ENCODE measurements at places on chromosomes 7 and 10.

DNA sequence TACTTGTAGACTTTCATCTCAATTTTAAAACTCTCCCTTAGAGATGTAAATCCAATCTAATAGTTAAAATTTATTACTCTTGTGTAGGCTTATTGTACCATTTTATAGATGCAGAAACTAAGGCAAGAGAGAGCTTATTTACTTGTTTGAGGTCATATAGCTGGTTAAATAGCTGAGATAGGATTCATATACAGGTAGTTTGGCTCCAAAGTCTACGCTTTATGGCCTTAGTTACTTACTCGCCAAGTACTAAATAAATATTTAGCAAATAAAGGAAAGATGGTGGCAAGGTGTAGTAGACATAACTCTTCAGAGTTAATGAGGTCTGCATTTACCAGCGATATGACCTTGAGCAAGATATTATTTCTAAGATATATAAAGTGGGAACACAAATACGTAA, 86.8 kb downstream of the HBP1 start:
- no peak for DNase-seq

- no peak for DNase-seq
These were observed 47.3 kb downstream of the ITGA8 start for GRCh38 chr10:15672469-15672868.

DNA sequence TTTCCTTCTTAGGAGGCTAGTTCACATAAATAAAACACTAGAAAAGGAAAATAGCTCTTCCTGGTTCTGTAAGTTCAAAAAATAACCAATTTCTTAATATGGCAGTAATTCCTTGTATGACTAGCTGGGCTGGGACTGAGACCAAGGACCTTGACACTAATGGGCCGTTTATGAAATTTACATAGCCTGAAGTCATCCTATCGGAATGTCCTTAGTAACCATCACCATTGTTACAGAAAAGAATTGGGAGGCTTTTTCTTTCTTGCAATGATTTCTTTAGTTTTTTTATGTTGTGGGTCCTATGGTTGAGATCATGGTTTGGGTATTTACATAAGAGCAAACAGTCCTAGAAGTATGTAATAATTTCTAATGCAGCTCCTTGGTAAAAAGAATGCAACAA, 87.1 kb upstream of the HDAC9 start:
- peak; percentile 95 for DNase-seq

DNA sequence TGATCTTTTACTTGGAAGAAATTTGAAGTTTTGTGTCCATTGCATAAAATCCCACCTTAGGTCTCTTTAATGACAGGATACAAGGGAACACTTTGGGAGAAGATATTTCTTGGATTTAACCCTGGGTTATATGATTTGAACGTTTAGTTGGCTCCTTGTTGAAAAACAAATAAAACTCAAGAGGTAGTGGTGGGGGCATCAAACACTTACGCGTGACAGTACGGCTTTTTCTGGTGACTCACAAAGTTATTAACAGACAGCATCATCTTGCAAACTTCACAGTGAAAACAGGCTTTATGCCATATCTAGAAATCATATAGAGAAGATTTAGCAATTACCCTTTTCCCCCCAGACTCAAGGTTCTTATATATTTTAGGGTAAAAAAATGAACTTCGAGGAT, 699 bp downstream of the NRAP start:
- no peak for DNase-seq

DNA sequence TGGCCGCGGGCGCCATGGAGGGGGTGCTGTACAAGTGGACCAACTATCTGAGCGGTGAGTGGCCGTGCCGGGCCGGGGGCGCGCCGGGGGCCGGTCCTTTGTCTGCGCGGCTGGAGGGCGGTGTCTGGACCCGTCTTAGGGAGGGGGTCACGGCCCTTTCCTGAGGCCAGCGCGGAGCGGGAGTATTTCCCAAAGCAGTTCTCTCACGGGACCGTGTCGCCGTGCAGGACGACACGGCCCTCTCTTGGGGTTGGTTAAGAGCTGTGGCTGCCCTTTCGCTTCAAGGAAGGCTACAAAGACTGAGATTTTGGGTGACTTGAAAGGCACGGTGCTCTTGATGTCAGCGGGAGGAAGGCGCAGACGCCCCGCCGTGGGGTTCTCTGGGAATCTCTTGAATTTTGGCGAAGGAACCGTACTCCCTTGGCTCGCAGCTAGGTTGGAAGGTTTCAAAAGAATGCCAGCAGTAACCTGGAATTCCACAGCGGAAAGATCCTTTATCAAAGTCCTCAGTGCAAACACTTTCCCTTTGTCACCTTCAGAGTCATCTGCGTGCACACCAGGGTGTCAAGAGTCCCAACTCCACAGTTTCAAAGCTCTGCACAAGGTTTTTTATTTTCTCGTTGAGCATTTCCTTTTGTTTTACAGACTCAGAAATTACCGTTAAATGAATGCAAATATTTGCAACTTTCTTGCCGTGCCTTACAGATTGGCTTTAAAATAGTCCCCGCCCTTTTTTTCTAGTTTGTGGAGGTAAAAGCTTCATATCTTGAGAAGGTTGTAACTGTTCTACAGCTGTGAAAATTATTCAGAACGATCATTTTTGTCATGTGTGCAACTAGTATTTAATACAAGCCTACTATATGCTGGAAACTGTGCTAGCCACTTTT, 780 bp downstream of the PLEKHA8 start:
- DNase-seq: peak; percentile 44

GRCh38 chr10:86744067-86744725, 12.2 kb upstream of the BMPR1A start:
- DNase-seq: peak; percentile 14

DNA sequence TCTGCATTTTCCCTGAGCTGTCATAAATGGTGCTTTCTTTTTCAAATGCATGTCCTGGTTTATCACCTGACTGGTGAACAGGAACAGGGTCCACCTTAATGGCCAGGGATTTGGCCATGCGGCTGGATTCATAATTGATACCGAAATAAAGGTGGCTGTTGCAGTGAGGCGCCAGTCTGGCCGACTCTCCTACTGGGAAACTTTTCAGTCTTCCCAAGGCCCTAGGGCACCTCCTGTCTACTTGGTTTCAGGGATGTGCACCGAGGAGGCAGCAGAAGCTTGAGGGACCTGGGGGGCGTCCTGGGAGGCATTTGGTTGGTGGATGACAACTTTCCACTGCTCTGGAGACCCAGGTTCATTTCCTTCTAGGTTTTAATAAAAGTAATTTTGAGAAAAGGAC, 46.4 kb upstream of the FIGNL1 start:
- no peak for DNase-seq

DNA sequence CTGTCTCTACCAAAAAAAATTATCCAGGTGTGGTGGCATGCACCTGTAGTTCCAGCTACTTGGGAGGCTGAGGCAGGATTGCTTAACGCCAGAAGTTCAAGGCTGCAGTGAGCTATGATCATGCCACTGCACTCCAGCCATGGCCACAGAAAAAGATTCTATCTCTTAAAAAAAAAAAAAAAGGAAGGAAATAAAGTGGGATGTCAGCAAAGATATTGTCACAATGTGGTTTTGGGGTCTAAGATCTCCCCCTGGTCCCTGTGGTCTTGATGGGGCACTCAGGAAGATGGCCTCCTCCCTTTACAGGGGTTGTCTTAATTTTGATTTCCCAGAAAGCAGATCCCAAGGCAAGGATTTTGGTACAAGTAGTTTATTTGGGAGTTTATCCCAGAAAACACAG, 7.4 kb upstream of the KAZALD1 start:
- DNase-seq: no peak

DNA sequence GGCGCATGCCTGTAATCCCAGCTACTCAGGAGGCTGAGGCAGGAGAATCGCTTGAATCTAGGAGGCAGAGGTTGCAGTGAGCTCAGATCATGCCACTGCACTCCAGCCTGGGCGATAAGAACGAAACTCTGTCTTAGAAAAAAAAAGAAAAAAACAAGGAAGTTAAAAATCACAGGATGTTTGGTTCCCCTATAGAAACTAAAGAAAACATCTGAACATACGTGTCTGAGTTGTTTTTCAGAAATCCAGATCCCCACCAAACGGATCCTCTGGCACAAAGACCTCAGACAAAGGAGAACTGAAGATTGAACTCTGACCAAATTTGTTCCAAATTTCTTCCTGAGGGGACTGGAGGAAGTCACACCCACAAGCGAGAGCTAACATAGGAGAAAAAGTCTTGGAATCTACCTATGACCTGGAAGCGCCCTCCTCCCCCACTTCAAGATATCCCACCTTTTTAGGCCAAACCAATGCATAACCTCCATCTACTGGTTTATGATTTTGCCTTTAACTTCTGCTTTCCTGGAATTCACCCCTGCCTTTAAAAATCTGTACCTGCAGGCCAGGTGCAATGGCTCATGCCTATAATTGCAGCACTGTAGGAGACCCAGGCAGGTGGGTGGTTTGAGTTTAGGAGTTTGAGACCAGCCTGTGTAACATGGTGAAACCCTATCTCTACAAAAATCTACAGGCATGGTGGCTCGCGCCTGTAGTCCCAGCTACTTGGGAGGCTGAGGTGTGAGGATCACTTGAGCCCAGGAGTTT, 19.7 kb upstream of the SIRT1 start:
- no peak for DNase-seq

DNA sequence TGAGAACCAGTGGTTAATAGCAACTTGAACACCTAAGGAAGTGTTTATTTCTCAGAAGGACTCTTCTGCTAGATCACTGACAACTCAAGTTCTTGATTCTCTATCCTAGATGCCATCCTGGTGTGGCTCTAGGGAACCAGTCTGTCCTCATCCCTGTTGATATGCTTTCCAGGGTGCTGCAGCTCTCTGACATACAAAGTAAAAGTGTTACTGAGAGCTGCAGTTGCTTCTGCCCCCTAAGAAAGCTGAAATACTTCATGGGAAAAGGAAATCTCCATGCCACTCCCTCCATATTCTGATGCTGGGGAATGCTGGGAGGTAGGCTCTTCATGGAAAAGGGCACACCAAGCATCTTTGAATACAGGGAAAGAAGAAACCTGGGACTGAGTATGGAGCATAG, 168.1 kb downstream of the KLF6 start:
- DNase-seq: no peak

GRCh38 chr10:80484676-80485075, 30.6 kb downstream of the TSPAN14 start:
- no peak for DNase-seq

GRCh38 chr7:94069162-94069739, 65.1 kb upstream of the BET1 start:
- no peak for DNase-seq

DNA sequence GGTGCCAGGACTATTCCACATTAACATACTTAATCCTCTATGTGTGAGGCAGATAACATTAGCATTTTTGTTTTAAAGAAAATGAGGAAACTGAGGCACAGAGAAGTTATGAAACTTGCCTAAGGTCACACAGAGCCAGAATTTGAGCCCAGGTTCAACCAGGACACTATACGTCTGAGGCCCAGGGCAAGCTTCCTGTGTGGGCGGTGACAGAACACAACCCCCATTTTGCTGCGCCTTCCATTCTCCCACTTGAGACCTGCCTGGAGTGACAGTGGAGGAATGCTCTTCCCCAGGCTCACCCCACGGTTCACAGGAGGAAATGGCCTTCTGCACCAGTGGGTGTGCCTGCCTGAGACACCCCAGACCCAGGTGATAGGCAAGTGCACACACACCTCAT, 164.1 kb downstream of the SH3PXD2A start:
- DNase-seq: no peak

GRCh38 chr7:146412781-146413180, 296.2 kb downstream of the CNTNAP2 start:
- DNase-seq: no peak

GRCh38 chr10:124903111-124903510, 38.8 kb upstream of the ZRANB1 start:
- DNase-seq: peak; percentile 36

- DNase-seq: peak; percentile 99
These were observed 38.6 kb upstream of the SH2D4B start for GRCh38 chr10:80498833-80499741.

- no peak for DNase-seq
These were observed 40.4 kb downstream of the HDAC9 start for GRCh38 chr7:18535810-18536415.

GRCh38 chr7:70000737-70001348, 402.6 kb downstream of the AUTS2 start:
- no peak for DNase-seq

- no peak for DNase-seq
These were observed 25.5 kb downstream of the PHF14 start for GRCh38 chr7:10998996-10999757.

DNA sequence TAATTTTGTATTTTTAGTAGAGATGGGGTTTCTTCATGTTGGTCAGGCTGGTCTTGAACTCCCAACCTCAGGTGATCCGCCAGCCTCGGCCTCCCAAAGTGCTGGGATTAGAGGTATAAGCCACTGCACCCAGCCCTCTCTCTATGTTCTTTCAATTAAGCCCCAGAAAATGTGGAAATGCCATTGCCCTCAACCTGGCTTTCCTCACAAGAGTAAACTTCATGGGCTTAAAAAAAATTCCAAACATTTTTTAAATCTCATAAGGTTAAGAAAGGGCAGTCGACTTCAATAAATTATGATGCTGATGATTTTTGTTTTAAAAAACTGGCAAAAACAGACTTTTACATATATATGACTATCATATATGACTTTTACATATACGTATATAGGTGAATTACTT, 107.6 kb downstream of the TES start:
- DNase-seq: peak; percentile 56

GRCh38 chr10:2927958-2928840, 139.1 kb upstream of the PFKP start:
- DNase-seq: peak; percentile 45

DNA sequence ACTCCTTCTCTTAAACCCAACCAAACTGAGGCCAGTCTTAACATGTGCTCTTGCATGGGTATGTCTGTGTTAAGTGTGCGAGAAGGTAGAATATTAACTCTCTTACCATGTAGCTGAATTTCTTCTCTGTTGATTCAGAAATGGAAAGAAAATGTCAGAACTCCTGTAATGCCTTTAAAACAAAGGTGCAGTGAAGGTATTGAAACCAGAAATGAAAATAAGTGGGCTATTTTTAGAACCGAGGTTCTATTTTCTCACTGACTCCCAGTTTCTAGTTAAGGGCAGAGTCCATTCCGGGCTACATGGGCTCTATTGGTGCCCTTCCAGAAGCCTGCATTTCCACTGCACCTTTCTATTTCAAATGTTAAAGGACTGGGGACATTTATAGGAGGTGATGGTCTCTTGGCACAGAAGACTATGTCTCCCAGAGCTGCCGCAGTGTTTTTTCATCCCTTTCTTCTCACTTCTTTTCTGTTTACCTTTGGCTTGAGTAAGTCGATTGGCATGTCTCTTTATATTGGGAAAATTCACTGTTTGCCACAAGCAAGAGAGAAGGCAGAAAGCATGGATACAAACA, 174.9 kb downstream of the LRMDA start:
- no peak for DNase-seq

DNA sequence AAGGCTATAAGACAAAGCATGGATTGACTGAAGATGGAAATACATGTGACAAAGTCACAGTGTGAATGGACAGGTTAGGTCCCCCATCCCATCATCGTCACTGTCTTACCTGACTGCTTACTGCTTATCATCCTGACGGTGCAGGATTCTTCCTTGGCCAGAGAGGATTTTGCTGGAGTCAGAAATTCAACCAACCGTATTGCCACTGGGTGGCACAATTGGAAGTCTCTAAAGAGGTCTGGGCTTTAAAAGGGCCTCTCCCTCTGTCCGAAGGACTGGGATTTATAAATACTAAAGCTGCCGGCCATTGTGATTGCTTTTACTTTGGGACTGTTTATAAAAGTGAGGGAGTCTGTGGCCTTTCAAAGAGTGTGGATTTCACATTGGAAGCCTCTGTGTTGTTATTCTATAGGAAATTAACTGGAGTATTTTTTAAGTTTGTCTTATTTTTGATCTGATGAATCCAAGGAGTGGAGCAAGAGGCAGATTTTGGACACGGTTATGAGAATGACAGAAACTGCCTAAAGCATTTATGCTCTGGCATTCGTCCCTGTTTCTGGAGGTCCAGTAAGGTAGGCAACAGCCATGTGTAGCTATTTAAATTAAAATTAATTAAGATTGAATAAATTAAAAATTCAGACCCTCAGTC, 113.3 kb upstream of the CREB5 start:
- DNase-seq: peak; percentile 62

Measured in AG10803 (cell line).